AG08396 (cell line): ENCODE measurements at places on chromosomes 16 and 17.

- no peak for DNase-seq
These were observed 9.3 kb upstream of the MAF start for GRCh38 chr16:79609861-79610260.

- peak; percentile 56 for DNase-seq
These were observed at the start of gene DDX42 for GRCh38 chr17:63774141-63774968. TSS of gene DDX42 (plus strand) at chr17:63774170. CDS start at chr17:63787050, 12,880 bp downstream.

GRCh38 chr16:80862160-80862705 is 57.8 kb upstream of the CDYL2 start:
- no peak for DNase-seq

DNA sequence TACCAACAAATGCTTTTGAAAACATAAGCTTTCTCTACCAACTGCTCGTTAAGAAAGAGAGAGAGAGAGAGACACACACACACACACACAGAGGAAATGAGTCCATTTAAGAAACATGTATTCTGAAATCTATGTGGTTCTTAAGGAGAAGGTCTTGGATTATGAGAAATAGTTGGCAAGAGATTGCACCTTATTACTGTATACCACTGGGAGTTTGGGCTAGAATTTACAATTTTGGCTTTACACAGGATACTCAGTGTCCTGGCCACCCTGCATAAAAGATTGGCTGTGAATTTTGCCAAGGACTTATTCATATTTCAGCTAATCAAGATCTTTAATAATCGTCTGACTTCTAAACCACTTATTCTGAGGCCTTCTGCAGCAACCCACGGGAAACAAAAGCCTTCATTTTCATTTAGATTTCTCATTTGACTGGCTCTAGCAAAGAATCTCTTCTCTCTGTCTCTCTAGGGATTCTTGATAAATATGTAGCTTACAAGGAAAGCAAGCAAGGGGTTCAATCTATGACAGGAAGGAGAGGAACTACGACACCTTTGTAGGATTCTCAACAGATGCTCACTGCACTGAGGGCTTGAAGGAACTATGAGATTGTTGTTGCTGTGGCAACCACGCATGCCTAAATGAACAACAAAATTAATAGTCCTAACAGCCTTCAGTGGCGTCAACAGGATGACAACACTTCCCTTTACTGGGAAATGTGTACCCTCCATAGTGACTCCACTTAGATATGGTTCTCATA is 75.3 kb upstream of the GNAO1 start:
- DNase-seq, result no peak

- no peak for DNase-seq
These were observed 28.0 kb upstream of the MTSS2 start for GRCh38 chr16:70713824-70714223.

DNA sequence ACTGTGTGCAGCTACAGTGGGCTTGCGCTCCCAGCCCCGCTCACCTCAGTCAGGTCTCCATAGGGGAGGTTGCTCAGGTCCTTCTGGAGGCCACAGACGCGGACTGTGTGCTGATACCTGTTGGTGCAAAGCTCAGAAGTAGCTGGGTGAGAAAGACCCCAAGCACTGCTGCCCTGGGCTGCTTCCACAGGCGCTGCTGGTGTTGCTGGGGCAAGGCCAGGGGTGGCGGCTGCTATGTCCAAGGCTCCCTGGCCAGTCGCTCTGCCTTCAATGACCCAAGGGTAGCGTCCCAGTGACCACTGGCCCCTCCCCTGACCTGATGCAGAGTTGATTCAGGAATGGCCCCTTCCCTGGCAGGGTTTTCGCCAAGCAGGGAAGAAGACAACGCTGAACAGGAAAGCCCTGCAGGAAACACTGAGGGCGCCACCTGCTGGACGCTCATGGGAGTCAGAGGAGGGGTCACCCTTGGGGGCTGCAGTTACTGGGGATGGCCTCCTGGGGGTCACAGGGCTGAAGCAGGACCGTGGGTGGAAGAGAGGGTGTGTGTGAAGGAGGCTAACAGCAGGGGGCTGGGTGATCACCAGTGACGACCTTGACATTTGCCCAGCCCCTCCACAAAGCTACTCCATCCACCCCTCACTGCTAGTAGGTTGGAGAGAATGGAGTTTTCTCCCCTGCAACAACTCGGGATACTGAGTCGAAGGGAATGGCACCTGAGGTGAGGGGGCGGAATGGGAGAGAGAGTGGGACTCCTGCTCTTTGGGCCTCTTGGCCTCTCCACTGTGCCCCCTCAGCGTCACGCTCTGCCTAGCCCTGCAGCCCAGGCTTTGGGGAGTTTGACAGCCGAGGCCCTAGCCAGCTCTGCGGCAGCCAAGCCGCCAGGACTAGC is 38.3 kb downstream of the ABCC12 start:
- peak; percentile 48 for DNase-seq

DNA sequence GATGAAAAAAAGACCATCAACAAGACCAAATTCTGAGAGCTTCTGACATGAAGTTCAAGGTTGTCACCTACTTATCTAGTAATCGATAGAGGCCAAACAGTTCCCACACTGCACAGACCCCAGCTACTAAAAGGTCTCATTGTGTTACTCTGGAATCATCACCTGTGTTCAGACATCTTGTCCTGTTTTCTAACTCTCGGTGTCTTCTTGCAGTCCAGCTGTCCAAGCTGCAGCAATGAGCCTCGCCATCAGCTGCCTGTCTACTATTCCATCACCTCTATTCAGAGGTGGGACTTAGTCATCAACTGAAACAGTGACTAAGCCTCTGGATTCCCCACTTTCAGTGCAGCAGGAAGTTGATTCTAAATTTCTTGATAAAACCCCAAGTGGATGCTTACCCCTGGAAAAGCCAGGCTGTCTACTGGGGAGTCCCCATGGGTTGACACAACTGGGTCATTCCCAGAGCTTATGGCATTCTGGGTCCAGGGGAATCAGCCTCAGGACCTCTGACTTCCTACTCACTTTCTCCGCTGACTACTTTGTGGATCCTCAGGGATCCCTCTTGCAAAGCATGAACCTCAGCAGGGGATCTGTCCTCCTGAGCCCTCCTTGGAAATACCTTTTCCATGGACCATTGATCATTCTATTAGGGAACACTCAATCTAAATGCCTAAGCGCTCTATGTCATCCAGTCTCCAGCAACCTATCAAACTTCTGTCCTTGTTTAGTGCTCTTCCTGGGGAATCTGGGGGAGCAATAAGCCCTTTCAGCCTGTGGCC is 46.5 kb downstream of the HNF1B start:
- peak; percentile 20 for DNase-seq

DNA sequence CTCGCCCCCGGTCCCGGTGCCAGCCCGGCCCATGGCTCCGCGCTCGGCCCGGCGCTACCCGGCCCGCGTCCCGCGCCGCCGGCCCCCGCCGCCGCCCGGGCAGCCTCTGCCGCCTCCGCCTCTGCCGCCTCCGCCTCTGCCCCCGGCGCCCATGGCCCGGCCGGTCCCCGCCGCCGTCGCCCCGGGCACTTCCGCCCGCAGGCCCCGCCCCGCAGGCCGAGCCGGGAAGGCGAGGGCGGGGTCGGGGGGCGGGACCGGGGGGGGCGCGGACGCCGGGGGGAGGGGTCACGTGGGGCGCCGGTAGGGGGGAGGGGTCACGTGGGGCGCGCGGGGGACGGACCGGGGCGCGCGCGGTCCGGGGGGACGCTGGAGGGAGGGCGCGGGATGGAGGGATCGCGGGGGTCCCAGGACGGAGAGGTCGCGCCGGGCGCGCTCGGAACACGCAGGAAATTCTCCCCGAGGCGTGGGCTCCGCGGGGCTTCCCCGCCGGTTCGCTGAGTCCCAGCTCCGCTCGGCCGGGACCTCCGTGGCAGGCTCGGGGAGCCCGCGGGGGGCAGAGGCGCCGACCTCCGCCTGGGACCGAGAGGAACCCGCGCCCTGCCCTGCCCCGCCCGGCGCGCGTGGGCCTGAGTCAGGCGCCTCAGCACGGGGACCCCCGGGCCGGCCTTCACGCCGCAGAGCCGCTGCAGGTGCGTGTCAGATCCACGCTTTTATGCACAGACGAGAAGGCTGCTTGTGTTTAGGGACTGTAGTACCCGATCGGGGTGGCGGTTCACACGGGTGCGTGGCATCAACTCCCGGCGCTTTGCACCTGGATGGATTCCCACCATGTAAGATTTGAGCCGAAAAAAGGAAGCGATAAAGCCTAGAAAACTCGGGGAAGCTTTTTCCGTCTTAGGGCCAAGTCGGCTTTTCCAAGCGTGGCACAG is at the start of gene PGAP6:
Gene PGAP6, minus strand, starts transcription at position 190 of the 929 bp plus-strand sequence. Its CDS starts 157 bp downstream, at position 33.
- peak; percentile 95 for DNase-seq

- DNase-seq, result no peak
These were observed 217.0 kb downstream of the CPPED1 start for GRCh38 chr16:12586701-12587100.

DNA sequence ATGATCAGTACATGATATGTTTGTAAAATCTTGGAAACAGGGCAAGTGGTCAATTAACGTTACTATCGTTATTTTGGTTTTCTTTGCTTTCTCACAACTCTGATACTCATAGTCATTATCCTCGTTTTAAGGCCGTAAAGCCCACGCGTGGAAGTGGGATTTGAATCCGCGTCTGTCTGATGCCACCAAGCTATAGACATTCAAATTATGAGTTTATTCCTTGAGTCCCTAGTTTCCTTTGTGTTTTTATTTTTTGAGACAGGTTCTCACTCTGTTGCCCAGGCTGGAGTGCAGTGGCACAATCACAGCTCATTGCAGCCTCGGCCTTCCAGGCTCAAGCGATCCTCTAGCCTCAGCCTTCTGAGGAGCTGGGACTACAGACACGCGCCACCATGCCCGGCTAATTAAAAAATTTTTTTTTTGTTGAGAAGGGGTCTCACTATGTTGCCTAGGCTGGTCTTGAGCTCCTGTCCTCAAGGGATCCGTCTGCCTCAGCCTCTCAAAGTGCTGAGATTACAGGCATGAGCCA is 1.0 kb downstream of the DCTN5 start:
- no peak for DNase-seq

- DNase-seq, result no peak
These were observed 7.7 kb upstream of the PCTP start for GRCh38 chr17:55743103-55743679.

- no peak for DNase-seq
These were observed 17.2 kb upstream of the FOXF1 start for GRCh38 chr16:86492961-86493629.

GRCh38 chr16:86555704-86556075 is 655 bp upstream of the MTHFSD start:
- no peak for DNase-seq

GRCh38 chr17:57296231-57296630 is 39.9 kb downstream of the MSI2 start:
- DNase-seq, result no peak

- DNase-seq, result no peak
These were observed 2.0 kb downstream of the HBZ start for GRCh38 chr16:154217-155030.

GRCh38 chr17:50275279-50275678 is 1.0 kb downstream of the TMEM92 start:
- DNase-seq, result no peak

- DNase-seq, result no peak
These were observed 29.6 kb downstream of the XPO6 start for GRCh38 chr16:28182183-28182582.

DNA sequence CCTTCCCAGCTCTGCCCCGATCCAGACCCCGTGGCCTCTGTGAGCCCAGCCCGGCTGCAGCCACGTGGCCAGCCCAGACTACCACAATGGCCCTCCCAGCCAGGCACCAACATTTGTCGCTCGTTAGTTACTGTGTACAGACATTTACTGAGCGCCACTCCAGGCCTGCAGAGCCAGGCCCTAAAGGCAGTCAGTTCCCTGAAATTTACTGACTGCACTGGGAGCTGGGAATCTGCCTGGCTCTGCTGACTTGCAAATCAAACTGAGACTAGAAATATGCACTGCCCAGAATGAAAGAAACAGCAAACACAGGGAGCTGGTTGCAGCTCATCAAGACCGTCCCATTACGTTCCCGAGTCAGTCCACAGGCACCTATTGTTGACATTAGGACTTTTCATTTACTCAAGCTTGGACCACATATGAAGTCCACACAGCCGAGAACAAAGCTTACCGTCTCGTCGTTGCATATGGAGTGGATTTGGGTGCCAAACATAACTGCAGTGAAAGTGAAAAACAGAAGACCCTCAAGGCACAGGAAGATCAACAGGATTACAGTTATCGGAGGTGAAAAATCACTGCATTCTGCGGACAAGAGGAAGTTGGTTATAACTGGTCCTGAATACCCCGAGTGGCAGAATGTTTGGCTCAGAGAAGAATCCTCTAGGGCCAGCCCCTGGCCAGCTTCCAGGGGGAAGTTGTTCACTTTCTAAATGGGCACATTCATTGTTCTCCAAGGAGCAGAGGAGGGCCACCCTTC is 34.5 kb downstream of the ZDHHC7 start:
- no peak for DNase-seq
